ENCODE measurements at places on chromosomes 6 and 20.
A peak's percentile ranks its signal among the peaks of the same experiment; 100 is the strongest.

GRCh38 chr6:127933852-127934840 is 33.3 kb upstream of the THEMIS start:
- DNase-seq, result no peak

DNA sequence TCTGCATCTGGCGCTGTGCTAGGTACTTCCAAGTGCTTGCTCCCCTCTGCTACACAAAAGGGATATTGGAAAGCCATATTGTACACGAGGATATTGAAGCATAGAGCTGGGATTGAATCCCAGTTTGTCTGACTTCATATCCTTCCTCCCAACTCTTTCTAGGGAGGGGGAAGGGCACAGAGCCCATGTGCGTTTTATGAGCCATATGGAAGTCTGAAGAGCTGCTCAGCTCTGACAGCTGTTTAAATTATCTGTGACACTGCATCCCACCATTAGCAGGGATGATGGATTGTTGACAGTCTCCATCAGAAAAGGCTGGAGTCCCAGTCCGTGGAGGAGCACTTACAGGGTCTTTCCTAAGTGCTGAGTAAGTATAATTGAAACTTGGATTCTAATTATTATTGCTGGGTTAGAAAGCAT is 18.4 kb downstream of the TIAM2 start:
- DNase-seq, result no peak

- DNase-seq, result no peak
Measured at GRCh38 chr6:71489736-71490135, 201.1 kb downstream of the OGFRL1 start.

- no peak for DNase-seq
Measured at GRCh38 chr6:45376310-45377042, 1.3 kb downstream of the SUPT3H start.

GRCh38 chr6:161696801-161697200 is 422.9 kb upstream of the AGPAT4 start:
- no peak for DNase-seq

DNA sequence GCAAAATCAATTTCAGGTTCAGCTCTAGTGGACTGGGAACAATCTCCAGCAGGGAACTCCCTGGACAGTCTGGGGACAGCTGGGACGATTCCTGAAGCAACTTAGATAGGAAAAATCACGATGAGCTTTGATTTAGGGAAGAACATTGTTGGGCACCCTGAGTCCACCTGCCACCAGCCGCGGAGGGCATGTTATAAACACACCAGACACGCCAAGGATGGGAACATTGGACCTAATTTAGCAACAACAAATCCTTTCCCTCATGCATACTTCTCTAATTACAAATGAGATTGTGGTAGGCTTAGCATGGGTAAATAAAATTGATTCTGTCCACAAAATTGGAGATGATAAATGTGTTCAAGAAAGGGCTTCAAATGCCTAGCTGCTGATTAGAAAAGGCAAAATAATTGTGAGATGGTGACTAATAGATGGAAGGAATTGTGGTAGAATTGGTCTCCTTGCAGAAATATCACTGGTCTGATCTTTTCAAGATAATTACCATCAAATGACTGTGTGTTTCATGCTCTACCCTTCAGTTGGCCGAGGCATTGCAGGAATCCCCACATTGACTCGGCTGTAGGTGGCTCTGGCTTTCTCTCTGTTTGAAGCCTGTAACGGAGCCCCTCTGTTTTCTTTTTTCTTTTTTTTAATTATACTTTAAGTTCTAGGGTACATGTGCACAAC is 6.1 kb upstream of the NANP start:
- no peak for DNase-seq

- DNase-seq, result no peak
Measured at GRCh38 chr6:16851758-16852157, 90.5 kb upstream of the ATXN1 start.

- no peak for DNase-seq
Measured at GRCh38 chr6:86251106-86251505, 608.4 kb upstream of the SYNCRIP start.

- no peak for DNase-seq
Measured at GRCh38 chr6:138231381-138231886, 13.1 kb upstream of the PBOV1 start.

- no peak for DNase-seq
Measured at GRCh38 chr20:44426879-44427790, 48.5 kb upstream of the TTPAL start.

DNA sequence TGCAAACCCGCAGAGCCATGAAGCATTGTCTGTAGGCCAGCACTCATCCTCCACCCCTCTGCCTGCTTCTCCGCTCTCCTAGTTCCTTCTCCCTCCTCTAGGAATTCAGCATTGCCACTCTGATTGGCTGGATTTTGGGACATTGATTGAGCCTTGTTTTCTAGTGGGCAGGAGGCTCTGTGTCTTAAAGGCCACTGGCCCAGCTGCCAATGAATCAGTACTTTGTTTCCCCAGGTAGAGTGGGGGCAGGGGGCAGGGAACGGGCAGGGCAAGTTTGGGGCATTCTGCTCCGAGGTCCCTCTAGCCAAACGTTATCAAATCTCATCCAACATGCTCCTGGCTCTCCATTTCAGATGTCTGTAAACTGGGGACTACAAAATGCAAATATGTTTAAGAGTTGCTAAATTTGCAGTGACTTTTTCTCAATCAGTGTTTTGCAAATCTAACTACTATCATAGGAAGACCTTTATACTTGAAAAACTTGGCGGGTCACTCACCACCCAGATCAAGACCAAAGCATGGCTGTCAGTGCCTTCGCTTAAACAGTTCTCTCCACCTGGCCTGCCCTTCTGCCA is 10.4 kb upstream of the BPI start:
- DNase-seq, result no peak

- DNase-seq, result peak; percentile 18
Measured at GRCh38 chr6:144683216-144684070, 398.3 kb downstream of the UTRN start.

GRCh38 chr20:33404281-33404680 is 3.0 kb upstream of the CDK5RAP1 start:
- DNase-seq, result no peak

- DNase-seq, result no peak
Measured at GRCh38 chr20:10619427-10619826, 54.4 kb downstream of the JAG1 start.

DNA sequence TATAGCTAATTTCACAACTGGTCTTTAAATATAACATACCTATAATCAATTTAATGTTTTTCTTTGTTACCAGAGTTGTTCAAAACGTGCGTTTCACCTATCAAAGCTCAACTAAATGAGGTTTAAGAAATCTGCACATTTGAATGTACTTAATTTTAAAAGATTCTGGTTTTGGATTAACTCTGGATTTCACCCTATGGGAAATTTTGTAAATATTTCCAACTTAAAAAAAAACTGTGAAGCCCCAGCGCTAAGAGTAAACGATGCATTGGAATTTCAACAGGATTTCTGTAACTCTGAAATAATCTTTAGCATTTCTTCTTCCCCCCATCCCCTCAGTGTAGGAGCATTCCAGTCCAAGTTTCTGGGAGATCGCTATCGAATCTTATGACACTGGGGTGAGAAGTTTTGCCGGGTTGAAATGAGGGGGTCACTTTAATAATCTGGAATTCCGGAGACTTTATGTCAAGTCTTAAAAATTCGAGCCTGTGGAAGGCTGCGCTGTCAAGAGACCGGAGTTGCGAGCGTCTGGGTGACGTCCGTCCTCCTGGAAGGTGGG is 643 bp upstream of the MAP3K4 start:
- no peak for DNase-seq

DNA sequence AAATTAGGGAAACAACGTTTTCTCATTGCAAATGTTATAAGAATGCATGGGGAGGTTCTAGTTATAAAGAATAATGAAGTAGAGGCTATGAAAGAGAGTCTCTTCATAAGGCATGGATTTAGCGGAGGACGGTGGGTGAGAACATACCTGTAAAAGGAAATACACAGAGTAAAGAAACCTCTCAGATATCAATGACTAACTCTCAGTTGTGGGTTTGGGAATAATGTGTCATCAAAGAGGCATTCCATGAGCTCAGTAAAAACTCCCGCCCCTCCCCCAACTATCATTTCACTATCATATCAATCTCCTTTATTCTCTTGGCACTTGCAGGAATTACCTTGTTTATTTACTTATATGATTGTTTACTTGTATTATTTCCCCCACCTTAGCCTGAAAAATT is 695.4 kb downstream of the PTPRT start:
- DNase-seq, result no peak

GRCh38 chr20:31924561-31924960 is 27.3 kb downstream of the PDRG1 start:
- DNase-seq, result no peak

GRCh38 chr20:54763366-54763765 is 288.0 kb downstream of the DOK5 start:
- no peak for DNase-seq

- no peak for DNase-seq
Measured at GRCh38 chr6:139736325-139736906, 362.0 kb upstream of the CITED2 start.

DNA sequence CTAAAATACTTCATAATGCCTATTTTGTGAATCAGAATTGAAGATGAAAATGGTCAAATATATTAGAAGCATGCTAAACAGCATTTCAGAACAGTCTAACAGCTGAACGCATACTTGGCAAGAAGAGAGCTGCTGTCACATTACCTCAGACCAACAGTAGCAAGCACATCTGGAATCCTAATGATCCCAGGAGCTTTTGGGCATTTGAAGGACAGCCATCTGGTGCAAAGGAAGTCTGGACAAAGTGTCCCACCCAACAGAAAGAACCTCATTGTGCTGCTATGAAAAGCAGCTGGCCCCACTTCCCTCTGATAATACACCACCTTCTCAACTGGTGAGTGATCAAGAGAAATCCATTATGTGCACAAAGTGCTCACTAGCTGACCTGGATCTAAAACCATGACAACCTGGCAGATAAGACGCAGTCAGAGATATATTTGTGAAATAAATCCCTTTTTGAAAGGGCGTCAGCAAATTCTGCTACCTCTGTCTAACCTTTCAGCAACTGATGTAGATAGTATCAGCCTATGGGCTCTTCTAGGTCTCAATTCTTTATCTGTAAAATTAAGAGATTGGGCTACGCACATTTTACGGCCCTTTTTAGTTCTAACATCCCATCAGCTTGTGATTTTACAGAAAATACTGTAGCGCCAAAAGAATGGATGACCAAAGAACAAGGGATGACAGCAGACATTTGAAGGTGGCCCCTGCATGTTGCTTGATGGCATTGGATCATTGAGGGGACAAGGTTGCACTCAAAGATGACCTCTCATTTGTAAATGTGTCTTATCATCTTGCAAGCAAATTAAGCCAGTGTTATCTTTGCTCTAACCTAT is 78.7 kb downstream of the SGK1 start:
- DNase-seq, result no peak

GRCh38 chr20:47535088-47535487 is 33.4 kb downstream of the NCOA3 start:
- no peak for DNase-seq

DNA sequence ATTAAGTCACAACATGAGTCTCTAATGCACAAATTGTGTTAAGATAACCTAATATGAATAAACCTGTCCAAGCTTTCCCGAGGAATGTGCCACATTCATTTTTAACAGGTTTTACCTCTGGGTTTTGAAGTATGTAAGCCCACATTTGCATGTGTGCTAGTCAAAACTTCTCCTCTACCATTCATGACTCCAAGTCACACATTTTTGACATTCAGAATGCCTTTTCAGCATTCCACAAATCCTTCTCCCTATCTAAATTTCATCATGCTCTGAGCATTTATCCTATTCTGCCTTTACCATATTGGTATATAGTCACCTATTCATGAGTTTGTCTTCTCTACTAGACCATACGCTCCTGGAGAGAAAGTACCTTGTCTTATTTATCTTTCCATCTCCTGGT is 56.5 kb downstream of the ADGRF5 start:
- DNase-seq, result no peak

GRCh38 chr6:116298973-116299372 is 19.2 kb upstream of the TSPYL1 start:
- DNase-seq, result no peak

DNA sequence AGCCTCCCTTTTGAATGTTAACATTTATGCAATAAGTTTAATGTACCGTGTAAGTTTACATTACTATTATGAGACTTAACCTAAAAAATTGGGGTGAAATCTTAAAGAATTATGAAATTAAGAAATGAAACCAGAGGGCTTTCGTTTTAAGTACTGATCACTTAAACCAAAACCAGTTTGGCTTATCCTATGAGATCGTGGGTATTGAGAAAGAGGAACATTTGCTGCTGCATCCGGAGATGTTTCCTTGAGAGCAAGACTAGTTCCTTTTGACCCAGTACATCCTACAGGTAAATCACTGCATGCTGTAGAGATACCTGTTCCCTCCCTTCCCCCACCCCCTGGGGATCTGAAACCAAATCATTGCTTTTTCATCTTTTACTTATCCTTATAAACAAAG is 201.3 kb downstream of the ESR1 start:
- no peak for DNase-seq

- no peak for DNase-seq
Measured at GRCh38 chr6:132571774-132572173, 1.7 kb downstream of the TAAR6 start.

DNA sequence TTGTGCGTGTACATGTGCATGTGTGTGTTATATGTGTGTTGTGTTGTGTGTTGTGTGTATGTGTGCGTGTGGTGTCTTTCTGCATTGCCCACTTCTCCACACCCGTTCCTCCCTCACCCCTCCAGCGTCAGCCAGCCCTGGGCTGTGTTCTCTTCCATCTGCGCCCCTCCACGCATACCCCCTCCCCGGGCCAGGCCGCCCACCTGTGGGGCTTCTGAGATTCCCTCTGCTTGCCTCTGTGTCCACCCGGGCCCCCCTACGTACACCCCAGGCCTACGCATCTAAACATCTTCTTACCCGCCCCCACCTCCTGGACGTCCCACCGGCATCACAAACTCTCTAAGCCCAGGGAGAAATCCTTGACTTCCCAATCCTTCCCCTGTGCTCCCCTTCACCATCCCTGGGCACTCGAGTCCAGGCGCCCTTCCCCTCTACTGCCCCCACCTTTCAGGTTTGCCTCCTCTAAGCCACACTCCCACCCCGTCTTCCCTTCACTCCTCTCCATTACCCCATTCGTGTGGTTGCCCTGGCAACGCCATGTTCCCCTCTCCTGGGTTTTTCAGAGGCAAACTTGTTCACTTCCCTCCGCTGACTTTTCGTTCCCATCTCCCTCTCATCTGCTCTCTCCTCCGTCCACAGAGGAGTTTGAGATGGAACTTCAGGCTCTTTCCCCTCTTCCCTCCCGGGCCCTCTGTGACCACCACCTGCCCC is 81.7 kb upstream of the NNAT start:
- DNase-seq, result no peak
